ENCODE measurements at places on chromosomes 11 and 22. TPM values are rescaled to one million over a fixed set of nuclear protein-coding genes. Genes with fewer than 3 reads are reported as not detected.

DNA sequence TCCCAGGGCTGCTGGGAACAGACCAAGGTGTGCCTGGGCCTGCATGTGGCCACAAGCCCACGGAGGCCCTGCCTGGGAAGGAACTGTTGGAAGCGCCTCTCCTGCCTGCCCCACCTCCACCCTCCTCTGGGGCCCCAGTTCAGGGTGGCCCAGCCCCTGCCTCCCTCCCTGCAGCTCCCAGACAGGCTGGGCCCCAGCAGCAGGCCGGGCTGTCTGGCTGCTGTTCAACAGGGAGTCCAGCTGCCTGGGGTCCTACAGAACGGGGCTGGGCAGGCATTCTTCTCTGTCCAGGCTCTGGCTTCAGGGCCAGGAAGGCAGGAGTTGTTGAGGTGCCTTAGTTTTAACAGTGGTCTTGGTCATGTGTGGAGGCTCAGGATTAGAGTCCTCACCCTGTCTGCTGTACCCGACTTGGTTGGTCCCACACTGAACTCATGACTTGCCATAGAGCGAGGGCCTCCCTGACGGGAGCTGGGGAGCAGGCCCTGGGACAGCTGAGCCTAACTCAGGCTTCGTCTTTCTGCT is 11.8 kb downstream of the PRDM11 start:
- no peaks in the 10 kb centered on the region for H3K36me3 ChIP-seq
- no peak for DNase-seq
- no peaks in the 10 kb centered on the region for H3K27me3 ChIP-seq
- peaks cover 19% of the 10 kb centered on the region for H3K4me1 ChIP-seq
- H3K4me3 ChIP-seq = no peak overlapping the region
- peak overlapping the region; percentile 59 for H3K27ac ChIP-seq

DNA sequence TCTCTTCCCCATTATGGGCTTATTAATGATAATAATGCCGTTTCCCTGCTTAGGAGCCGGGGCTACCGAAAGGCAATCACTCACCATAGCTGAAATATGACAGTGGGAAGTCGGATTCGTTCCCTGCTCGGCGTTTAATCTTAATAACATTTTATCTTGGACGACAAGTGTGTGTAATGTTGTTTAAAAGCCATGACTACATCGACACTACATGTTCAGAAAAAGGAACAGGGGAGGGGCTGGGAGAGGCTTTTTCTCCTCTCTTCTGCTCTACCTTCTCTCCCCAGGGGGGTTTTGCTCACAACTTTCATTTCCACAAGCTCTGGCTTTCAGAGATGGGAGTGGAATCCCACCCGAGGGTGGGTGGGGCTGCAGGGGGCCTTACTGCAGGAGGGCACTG is 105.5 kb downstream of the DSCAML1 start:
- no peak for DNase-seq
- no peaks in the 10 kb centered on the region for H3K27me3 ChIP-seq
- no peak overlapping the region for H3K4me3 ChIP-seq
- no peak overlapping the region for H3K27ac ChIP-seq
- H3K36me3 ChIP-seq = no peaks in the 10 kb centered on the region

DNA sequence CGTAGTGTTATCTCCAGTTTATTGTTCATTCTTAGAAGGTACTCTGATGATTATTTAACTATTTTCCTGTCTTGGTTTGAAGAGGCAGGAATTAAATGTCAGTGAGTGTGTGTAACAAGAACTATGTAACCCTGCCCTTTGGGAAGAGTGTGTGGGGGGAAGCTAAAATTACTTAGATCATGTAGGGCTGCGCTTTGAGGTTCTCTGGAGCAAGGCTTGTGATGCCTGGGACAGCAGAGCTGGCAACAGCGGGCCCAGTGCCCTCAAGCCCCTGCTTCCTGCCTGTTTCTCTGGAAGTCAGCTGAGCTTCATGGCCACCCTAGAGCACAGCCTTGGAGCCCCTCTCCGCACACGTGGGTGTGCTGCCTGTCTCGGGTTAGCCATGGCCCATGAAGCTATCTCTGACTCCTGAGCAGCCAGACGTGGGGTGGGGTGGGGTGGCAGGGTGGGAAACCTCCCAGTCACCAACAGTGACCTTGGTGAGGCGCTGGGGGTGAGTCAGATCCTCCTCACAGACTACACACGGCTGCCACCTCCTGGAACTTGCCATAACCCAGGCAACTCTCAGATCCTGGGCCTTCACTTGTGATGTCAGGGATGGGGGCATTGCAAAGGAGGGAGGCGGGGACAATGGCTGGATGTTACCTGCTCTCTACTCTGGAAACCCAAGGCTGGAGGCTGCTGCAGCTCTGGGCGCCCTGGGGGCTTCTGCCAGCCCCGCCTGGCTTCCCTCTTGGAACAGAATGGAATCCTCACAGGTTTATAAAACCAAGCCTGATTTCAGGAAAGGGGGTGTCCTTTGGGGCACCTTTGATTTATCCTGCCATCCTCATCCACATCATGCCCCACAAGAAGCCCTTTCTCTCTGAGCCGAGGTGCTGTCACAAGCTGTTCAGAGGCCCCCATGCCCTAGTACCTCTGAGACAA is 88.6 kb downstream of the SNX19 start:
- no peaks in the 10 kb centered on the region for H3K27me3 ChIP-seq
- peak overlapping the region; percentile 35 for H3K27ac ChIP-seq
- H3K4me1 ChIP-seq = no peaks in the 10 kb centered on the region

DNA sequence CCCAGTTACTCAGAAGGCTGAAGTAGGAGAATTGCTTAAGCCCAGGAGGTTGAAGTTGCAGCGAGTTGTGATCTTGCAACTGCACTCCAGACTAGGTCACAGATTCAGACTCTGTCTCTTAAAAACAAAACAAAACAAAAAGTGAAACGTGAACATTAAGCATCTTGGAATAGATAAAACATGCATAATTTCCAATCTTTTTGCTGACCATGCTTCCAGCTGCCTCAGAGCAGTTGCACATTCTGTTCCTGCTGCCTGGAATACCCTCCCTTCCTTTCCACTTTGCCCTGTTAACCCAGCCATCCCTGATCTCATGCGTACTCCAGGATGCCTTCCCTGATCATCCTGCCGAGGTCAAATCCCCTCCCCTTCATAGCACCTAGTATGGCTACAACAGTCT is 718 bp upstream of the CCDC88B start:
- peaks cover 6% of the 10 kb centered on the region for H3K4me1 ChIP-seq
- DNase-seq = no peak
- no peaks in the 10 kb centered on the region for H3K27me3 ChIP-seq
- no peak overlapping the region for H3K4me3 ChIP-seq
- no peak overlapping the region for H3K27ac ChIP-seq

DNA sequence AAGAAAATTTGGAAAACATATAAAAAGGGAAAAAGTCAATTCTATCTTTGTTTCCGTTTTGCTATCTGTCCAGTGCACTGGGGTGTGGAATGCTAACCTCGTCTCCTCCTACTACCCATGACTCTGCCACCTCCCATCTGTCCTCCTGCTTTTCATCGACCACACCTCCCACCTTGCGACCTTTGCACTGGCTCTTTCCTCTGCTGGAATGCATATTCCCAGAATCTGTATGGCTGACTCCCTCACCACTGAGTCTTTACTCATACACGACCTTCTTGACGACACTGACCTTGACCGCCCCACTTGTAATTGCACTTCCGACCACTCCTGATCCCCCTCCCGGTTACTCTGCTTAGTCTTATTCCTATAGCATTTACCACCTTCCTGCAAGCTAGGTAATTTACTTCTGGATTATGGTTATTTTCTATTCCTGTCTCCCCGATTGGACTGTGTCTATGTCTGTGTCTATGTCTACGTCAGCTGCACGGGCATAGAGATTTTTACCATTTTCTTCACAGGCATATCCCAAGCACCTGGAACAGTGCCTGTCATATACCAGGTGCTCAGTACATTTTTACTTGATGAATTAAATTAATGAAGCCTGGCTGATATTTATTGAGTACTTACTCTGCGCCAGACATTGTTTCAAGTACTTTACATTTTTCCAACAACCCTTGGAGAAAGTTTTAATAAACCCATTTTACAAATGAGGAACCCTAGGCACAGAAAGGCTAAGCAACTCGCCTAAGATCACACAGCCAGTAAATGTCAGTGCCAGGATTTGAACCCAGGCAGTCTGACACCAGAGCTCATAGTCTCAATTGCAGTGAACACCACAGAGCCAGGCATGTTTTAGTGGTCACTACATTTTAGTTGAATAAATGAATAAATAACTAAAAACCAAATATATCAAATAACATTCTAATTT is 89.3 kb upstream of the SLC22A12 start:
- H3K36me3 ChIP-seq = no peaks in the 10 kb centered on the region
- H3K4me1 ChIP-seq = peaks cover 6% of the 10 kb centered on the region
- no peak overlapping the region for H3K27ac ChIP-seq
- H3K4me3 ChIP-seq = no peak overlapping the region
- DNase-seq = no peak

DNA sequence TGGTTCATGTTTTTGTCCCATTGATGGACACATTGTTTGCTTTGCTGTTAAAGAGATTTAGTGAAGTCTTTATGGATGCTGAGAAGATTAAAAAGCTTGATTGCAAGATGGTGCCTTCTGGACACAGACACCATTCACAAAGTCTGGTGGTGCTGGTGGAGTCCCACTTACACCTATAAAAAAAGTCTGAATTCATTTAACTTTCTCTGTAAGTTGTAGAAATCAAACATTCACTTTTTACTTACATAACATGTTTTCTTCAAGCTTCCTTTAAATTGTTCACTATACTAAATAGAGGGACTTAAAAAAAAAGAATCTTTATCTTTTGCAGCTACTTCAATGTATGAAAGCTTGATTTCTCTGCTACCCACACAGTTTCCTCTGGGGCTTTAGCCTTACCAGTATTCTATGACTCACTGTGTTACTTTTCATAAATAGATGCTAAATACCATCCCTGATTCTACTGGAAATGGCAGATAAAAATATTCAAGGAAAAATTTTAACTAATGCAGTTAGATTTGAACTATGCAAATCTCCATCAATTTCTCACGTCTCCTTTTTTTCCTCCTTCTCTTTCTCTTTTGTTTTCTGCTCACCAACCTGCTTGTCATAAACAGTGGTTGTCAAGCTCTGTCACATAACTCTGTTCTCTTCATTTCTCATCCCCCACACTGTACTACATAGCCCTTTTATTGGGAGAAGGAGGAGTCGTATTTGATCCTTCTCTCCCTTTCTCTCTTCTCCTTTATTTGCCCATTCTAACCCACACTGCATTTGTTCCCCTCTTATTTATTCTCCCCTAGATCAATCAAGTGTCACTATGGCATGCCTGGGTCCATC is 89.7 kb downstream of the FAM76B start:
- H3K4me3 ChIP-seq = no peak overlapping the region
- H3K4me1 ChIP-seq = peaks cover 13% of the 10 kb centered on the region
- DNase-seq = no peak
- H3K36me3 ChIP-seq = no peaks in the 10 kb centered on the region

DNA sequence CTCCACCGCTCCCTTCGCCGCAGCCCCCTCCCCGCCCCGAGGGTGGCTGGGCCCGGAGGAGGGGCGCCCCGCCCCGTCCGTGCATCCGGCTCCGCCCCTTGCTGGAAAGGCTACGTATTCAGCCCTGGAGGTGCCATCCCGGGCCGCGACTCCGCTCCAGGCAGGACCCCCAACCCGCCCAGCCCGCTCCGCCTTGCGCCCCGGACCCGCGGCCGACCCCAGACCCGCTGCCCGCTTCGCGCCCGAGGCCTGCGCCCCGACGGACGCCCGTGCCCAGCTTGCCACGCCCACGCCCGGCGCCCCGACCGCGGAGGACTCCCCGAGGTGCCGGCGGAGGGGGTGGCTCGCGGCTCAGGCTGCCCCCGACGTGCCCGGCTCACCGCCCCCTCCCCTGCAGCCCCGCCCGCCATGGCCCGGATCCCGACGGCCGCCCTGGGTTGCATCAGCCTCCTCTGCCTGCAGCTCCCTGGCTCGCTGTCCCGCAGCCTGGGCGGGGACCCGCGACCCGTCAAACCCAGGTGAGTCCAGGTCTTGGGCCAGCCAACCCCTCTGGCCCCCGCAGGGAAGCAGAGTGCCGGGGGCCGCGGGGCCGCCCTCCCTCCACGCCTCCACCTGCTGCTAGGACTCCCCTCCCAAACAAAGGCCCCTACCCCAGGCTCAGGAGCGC is at the start of gene ADM2:
Gene ADM2, plus strand, starts transcription at position 104 of the 667 bp plus-strand sequence. Its CDS starts 305 bp downstream, at position 409.
- peaks cover 36% of the 10 kb centered on the region for H3K27me3 ChIP-seq
- DNase-seq = no peak
- no peaks in the 10 kb centered on the region for H3K36me3 ChIP-seq
- no peaks in the 10 kb centered on the region for H3K4me1 ChIP-seq
- no peak within 1 kb of the TSS for H3K4me3 ChIP-seq

DNA sequence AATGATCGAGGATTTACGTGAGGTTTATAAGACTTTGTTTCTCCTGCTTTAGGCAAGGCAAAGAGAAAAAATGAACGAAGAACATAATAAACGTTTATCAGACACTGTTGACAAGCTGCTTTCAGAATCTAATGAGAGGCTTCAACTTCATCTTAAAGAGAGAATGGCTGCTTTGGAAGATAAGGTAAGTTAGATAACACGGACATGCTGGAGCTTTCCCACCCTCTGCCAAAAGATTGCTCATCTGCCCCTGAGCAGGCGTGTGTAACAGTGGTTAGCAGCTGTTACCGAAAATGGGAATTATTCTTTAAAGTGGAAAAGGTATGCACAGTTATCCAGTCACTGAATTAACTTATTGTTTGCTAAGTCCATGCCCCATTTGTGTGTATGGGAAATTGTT is 62.8 kb upstream of the CTTN start:
- DNase-seq = peak; percentile 47
- H3K36me3 ChIP-seq = peaks cover 94% of the 10 kb centered on the region
- H3K4me1 ChIP-seq = peaks cover 3% of the 10 kb centered on the region
- no peaks in the 10 kb centered on the region for H3K27me3 ChIP-seq

GRCh38 chr11:21567645-21568290 is 625.1 kb upstream of the ANO5 start:
- DNase-seq = no peak
- no peaks in the 10 kb centered on the region for H3K27me3 ChIP-seq
- H3K27ac ChIP-seq = no peak overlapping the region
- H3K36me3 ChIP-seq = no peaks in the 10 kb centered on the region
- H3K4me1 ChIP-seq = no peaks in the 10 kb centered on the region

SCN4B gene
- total RNA-seq = 5.4 TPM

TEX54 gene
- total RNA-seq = not detected

DAGLA gene
- total RNA-seq = 3.9 TPM

LRRC55 gene
- total RNA-seq = 0.50 TPM

TUBA8 gene
- 1.9 TPM for total RNA-seq

OSM gene
- not detected for total RNA-seq

SIPA1 gene
- total RNA-seq = 88.2 TPM

ACTN3 gene
- total RNA-seq = 0.06 TPM

CALCA gene
- not detected for total RNA-seq

Data from adrenal gland (tissue), 19 donors.